ENCODE measurements at places on chromosomes 5 and 9. TPM values are rescaled to one million over a fixed set of nuclear protein-coding genes. Genes with fewer than 3 reads are reported as not detected.

DNA sequence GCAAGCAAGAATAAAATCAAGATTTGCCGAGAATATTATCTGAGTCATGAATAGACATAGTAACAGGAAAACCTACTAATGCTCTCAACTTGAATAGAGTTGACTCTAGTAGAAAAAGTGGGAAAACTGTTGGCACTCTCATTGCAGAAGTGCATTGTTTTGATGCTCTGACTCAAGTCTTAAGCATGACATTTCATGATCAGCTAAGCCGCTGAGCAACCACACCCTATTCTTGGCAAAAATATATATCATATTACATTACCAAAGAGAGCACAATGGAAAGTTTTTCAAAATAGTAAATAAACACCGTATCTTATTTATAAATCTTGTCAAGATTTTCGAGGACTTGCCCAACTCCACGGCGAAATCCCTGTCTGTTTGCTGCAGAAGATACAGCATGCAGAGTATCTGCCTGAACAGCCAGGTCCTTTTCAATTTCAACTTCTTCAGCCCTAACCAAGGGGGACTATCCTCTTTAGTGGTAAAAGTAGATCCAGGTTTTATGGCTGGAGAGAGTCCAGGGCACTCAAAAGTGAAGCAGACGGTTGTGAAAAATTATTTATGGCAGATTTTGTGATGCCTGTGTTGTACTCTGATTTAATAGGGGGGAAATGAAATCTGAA, 13.9 kb upstream of the ADAMTSL1 start:
- H3K27me3 ChIP-seq: no peaks in the 10 kb centered on the region
- H3K4me1 ChIP-seq: peaks cover 19% of the 10 kb centered on the region
- peak overlapping the region; percentile 84 for H3K27ac ChIP-seq

- no peak overlapping the region for H3K4me3 ChIP-seq
- no peaks in the 10 kb centered on the region for H3K36me3 ChIP-seq
- DNase-seq: no peak
- H3K27me3 ChIP-seq: no peaks in the 10 kb centered on the region
Measured at GRCh38 chr5:116614603-116614920, 39.9 kb upstream of the SEMA6A start.

GRCh38 chr5:31847354-31847753, 208.4 kb downstream of the PDZD2 start:
- no peak for DNase-seq
- H3K27me3 ChIP-seq: no peaks in the 10 kb centered on the region
- no peak overlapping the region for H3K27ac ChIP-seq
- H3K4me1 ChIP-seq: no peaks in the 10 kb centered on the region
- no peaks in the 10 kb centered on the region for H3K36me3 ChIP-seq

- no peak for DNase-seq
- no peak overlapping the region for H3K4me3 ChIP-seq
- H3K27me3 ChIP-seq: no peaks in the 10 kb centered on the region
- H3K36me3 ChIP-seq: peaks cover 20% of the 10 kb centered on the region
- no peak overlapping the region for H3K27ac ChIP-seq
Measured at GRCh38 chr9:114017741-114018715, 60.1 kb downstream of the AMBP start.

DNA sequence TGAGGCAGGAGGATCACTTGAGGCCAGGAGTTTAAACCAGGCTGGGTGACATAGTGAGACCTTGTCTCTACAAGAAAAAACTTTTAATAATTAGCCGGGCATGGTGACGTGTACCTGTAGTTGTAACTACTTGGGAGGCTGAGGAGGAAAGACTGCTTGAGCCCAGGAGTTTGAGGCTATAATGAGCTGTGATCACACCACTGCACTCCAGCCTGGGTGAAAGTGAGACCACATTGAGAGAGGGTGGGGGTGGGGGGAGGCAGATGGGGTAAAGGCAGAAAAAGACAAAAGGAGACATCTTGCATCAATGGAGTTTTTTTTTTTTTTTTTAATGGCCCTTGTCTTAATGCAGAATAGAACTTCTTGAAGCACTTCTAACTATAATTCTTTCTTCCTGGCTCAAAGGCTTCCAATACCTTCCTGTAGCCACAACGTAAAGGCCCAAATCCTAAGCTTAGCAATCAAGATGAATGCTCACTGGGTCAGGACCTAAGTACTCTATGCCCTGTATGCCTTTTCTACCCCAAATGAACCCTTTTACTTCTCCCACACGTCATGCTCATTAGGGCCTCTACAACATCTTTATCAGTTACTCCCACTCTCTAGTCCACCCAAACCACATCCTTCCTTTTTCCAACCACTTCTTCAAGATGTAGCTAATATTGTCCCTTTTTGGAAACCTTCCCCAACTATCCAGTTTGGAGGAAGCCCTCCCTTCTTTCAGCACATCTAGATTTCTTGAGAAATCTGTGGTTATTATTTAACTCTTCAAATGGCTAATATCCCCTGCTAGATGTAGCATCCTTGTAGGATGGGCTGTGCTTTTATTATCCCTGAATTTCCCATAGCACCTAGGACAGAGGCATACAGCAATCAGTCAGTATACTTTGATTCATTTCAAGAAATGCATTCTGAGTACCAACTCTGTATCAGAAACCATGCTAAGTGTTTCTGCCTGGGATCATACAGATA, 40.8 kb downstream of the CSF2 start:
- no peak for DNase-seq
- 0 out of 2 replicates have a peak, but pooled peaks cover 5% of the 10 kb centered on the region for H3K27me3 ChIP-seq
- no peaks in the 10 kb centered on the region for H3K36me3 ChIP-seq
- no peaks in the 10 kb centered on the region for H3K4me1 ChIP-seq
- no peak overlapping the region for H3K27ac ChIP-seq

DNA sequence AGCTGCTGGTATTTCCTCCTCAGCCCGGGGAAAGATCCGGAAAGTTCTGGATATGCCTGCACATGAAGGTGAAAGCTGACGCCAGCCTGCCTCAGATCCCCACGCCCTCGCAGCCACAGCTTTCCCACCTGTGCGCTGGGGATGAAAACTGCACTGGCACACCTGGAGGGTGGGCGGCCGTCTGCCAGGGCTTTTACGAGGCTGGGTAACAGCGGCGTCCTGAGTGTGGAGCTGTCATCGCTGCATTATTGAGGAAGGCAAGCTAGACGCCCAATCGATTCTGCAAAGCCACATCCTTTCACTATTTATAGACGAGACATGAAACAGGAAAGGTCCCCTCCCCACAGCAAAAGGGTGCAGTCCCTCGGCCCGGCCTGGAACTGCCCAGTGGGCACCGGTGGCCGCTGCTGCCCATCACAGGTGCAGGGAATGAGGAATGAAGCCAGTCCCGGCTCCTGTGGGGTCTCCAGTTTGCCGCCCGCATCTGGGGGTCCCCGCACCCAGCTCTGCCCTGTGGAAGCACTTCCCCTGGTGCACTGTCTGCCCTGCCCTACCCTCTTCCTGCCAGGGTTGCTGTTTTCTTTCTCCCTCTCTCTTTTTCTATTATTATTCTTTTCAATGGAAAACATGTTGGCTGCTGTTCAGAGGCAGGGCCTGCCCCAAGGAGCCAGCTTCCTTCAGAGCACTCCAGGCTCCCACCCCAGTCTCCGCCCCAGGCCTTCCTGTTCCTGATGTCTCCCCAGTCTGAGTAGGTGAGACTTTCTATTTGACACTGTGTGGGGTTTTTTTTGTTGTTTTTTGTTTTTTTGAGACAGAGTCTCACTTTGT, 7.0 kb downstream of the NOTCH1 start:
- H3K27me3 ChIP-seq: no peaks in the 10 kb centered on the region
- H3K4me3 ChIP-seq: no peak overlapping the region
- no peaks in the 10 kb centered on the region for H3K36me3 ChIP-seq

GRCh38 chr9:126373241-126373640, 46.6 kb downstream of the MVB12B start:
- H3K4me3 ChIP-seq: no peak overlapping the region
- H3K4me1 ChIP-seq: peaks cover 69% of the 10 kb centered on the region
- H3K27ac ChIP-seq: peak overlapping the region; percentile 65
- H3K36me3 ChIP-seq: no peaks in the 10 kb centered on the region
- DNase-seq: peak; percentile 82

- H3K27ac ChIP-seq: no peak overlapping the region
- H3K4me3 ChIP-seq: no peak overlapping the region
- peaks cover 28% of the 10 kb centered on the region for H3K4me1 ChIP-seq
- no peak for DNase-seq
- H3K27me3 ChIP-seq: no peaks in the 10 kb centered on the region
Measured at GRCh38 chr5:56301069-56301468, 67.9 kb upstream of the ANKRD55 start.

DNA sequence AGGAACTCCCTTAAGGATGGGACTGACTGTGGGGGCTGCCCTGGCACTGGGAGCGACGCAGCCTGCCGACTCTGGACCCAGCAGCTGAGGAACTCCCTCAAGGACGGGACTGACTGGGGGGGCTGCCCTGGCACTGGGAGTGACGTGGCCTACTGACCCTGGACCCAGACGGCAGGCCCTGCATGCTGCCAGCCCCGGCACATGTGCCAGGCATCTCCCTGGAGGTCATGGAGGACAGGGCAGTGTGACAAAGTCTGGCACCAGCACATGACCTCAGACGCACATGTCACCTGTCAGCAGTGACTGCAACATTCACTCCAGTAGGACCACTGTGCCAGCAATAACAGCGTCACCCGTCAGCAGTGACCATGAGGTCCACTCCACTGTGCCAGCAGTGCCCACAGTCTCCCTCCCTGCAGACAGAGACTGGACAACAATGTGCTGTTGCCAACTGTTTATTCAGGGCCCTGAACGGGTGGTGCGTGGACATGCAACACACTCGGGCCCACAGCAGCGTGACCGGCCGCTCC, 4.5 kb downstream of the FBXW5 start:
- no peak overlapping the region for H3K4me3 ChIP-seq
- H3K4me1 ChIP-seq: peaks cover 21% of the 10 kb centered on the region
- H3K36me3 ChIP-seq: peaks cover 63% of the 10 kb centered on the region
- no peaks in the 10 kb centered on the region for H3K27me3 ChIP-seq
- DNase-seq: no peak
- no peak overlapping the region for H3K27ac ChIP-seq

GRCh38 chr5:178627259-178627598, 379 bp upstream of the CLK4 start:
- H3K4me3 ChIP-seq: peak overlapping the region; percentile 92
- H3K27ac ChIP-seq: peak overlapping the region; percentile 48
- DNase-seq: no peak
- peaks cover 15% of the 10 kb centered on the region for H3K36me3 ChIP-seq
- H3K27me3 ChIP-seq: no peaks in the 10 kb centered on the region
- peaks cover 15% of the 10 kb centered on the region for H3K4me1 ChIP-seq

DNA sequence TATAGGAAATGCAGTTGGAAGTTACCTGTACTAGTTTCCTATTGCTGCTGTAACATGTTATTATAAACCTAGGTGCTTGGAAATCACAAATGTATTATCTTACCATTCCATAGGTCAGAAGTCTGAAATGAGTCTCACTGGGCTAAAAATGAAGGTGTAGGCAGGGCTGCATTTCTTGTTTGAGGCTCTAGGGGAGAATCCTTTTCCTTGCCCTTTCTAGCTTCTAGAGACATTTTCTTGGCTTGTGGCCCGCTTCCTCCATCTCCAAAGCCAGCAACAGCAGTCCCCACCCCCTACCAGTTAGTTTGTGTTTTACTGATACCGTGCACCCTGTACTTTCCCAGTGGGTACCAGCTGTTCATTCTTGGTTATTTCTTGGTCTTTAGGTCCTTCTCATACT, 153.3 kb downstream of the SLF1 start:
- no peak for DNase-seq
- H3K27me3 ChIP-seq: no peaks in the 10 kb centered on the region
- H3K27ac ChIP-seq: no peak overlapping the region

DNA sequence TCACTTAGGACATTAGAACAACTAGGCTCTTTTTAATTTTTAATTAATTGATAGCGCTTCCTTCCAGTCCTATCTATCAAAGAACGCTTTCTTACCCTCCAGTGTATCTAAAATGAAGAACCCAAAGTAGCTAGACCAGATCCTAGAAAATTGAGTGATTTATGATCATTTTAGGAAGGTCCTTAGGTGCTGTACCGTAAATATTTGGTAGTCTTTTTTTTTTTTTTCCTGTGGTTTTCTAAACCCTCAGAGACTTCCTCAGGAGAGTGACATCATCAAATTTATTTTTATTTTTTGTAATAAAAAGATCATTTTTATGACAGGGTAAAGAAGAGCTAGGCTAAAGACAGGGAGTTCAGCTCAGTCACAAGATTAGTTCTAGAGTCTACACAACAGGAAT, 197.4 kb downstream of the WDR70 start:
- no peak overlapping the region for H3K4me3 ChIP-seq
- H3K27ac ChIP-seq: no peak overlapping the region
- DNase-seq: no peak
- H3K4me1 ChIP-seq: no peaks in the 10 kb centered on the region
- no peaks in the 10 kb centered on the region for H3K36me3 ChIP-seq

- no peak overlapping the region for H3K4me3 ChIP-seq
- no peaks in the 10 kb centered on the region for H3K36me3 ChIP-seq
- no peaks in the 10 kb centered on the region for H3K4me1 ChIP-seq
- no peak for DNase-seq
- no peaks in the 10 kb centered on the region for H3K27me3 ChIP-seq
Measured at GRCh38 chr9:116055536-116055935, 98.1 kb upstream of the PAPPA start.

GRCh38 chr5:29697785-29698414, 1495.6 kb upstream of the CDH6 start:
- H3K4me1 ChIP-seq: no peaks in the 10 kb centered on the region
- no peaks in the 10 kb centered on the region for H3K27me3 ChIP-seq
- H3K27ac ChIP-seq: no peak overlapping the region
- DNase-seq: no peak
- H3K36me3 ChIP-seq: no peaks in the 10 kb centered on the region
- no peak overlapping the region for H3K4me3 ChIP-seq

DNA sequence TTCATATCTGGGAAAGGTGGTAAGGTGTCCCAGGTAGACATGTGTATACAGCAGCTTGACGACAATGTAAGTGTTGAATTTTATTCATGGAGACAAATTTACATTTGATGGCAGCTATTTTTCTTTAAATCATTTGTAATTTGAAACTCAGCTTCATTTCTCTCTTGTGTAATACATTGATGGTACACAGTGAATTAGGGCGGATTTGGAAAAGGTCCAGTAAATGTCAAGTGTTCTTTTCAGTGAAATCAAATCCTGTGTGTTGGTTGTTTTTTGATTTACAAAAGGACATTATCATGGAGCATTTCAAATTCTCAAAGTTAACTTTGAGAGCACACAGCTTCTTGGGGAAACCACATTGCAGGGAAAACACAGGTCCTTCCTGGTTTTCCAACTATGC, 30.0 kb upstream of the PCSK1 start:
- H3K27me3 ChIP-seq: no peaks in the 10 kb centered on the region
- H3K4me1 ChIP-seq: no peaks in the 10 kb centered on the region
- no peaks in the 10 kb centered on the region for H3K36me3 ChIP-seq
- DNase-seq: no peak
- no peak overlapping the region for H3K27ac ChIP-seq

GRCh38 chr5:170491479-170491878, 12.3 kb upstream of the KCNIP1 start:
- peak overlapping the region; percentile 94 for H3K27ac ChIP-seq
- no peak overlapping the region for H3K4me3 ChIP-seq
- peaks cover 35% of the 10 kb centered on the region for H3K4me1 ChIP-seq
- H3K36me3 ChIP-seq: no peaks in the 10 kb centered on the region

- no peak for DNase-seq
- peaks cover 11% of the 10 kb centered on the region for H3K4me1 ChIP-seq
- H3K36me3 ChIP-seq: no peaks in the 10 kb centered on the region
Measured at GRCh38 chr9:114616684-114617520, 5.8 kb downstream of the TMEM268 start.

Gene NEURL1B
- total RNA-seq: 15.4 TPM

Gene LECT2
- not detected for total RNA-seq

Gene OLFML2A
- total RNA-seq: 7.8 TPM

Gene PRRC1
- total RNA-seq: 63.3 TPM

Gene CD14
- total RNA-seq: 10.3 TPM

Measured in SJSA1 (cell line).